IPS DF 19.7 (cell line): ENCODE measurements at places on chromosomes 4 and X.

DNA sequence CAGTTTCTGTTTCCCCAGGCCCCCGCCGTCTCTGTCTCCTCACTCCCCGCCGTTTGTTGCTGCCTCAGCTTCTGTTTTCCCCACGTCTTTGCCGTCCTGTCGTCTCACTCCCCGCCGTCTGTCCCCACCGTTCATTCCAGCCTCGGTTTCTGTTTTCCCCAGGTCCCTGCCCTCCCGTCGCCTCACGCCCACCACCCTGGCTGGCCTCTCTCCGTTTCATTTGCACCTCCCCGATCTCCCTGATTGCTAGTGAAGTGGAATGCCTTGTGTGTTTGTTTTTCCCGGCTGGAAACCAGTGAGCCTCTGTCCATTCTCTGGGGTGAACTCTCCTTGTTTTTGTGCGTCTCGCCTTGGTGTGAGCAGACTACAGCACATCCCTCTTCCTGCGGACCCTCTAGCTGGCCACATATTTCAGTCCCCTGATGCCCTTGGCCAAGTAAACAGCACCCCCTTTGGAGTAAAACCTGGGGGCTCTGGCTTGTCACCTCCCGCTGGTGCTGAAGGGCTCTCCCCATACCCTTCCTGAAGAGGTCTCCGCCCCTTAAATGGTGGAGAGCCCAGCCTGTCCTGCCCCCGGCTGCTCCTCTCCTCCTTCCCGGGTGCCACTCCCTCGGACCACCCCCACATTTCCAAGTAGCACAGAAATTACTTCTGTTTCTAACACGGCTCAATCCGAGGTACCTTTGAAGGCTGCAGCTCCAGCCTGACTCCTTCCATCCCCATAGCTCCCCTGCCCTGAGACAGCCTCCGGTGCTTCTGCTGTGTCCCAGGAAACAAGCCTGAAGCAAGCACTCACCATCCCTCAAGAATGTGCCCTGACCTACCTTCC is 13.2 kb downstream of the TMEM175 start:
- no peak for DNase-seq

- no peak for DNase-seq
Measured at GRCh38 chr4:55534306-55534705, 12.4 kb downstream of the CLOCK start.

- DNase-seq: no peak
Measured at GRCh38 chrX:71450433-71451106, 82.3 kb upstream of the OGT start.

- DNase-seq: no peak
Measured at GRCh38 chrX:25002661-25003020, 13.1 kb downstream of the ARX start.

DNA sequence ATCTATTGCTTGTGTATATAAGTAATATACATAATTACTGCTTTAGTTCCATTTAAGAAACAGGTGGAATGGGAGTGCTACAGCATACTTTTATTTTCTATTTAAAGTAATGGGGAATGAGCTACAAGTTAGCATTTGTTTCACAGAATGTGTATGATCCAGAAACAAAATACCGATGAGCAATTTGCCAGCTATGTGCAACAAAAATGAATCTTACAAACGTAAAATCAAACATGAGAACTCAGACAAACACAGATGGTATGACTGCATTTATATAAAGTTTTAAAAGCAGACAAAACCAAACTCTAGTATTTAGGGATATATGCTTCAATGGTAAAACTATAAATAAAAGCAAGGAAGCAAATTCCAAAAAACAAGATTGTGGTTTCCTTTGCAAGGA is 141.7 kb downstream of the PAPSS1 start:
- no peak for DNase-seq

- DNase-seq: no peak
Measured at GRCh38 chrX:49175435-49176274, 4.0 kb downstream of the PLP2 start.

DNA sequence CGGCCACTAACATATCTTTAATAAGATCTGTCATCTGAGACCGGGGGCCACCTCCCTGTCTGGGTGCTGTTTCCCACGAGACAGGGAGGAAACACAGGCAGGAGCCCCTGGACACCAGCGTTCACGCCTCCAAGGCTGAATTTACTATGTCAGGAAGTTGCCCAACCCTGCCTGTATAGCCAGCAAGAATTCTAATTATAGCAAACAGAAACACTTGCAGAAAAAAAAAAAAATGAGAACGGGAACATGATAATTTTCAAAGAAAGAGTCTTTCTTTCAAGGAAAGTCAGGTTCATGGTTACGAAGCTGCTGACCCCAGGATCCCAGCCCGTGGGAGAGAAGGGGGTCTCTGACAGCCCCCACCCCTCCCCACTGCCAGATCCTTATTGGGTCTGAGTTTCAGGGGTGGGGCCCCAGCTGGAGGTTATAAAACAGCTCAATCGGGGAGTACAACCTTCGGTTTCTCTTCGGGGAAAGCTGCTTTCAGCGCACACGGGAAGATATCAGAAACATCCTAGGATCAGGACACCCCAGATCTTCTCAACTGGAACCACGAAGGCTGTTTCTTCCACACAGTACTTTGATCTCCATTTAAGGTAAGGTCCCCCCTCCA is at the start of gene IL3RA:
IL3RA (plus strand) TSS at position 455 of the 613 bp plus-strand sequence. CDS start 4,981 bp downstream, outside the sequence.
- no peak for DNase-seq

DNA sequence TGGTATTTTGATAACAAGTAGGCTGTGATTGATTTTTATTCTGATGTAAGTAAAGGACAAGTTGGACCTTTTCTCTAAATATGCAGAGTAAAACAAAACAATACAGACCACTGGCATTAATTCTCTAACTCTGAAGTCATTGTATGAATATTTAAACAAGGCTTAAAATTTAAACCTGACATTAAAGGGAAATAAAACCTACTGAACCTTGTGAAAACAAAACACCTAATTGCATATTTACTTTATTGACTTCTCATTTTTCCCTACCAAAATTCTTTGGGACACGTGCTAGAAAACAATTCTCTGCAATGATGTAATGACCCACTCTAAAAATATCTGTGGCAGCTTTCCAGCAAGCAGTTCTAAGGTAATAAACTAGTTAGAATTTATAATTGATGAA is 369.7 kb upstream of the TRAM1L1 start:
- DNase-seq: no peak

- no peak for DNase-seq
Measured at GRCh38 chr4:147418226-147418625, 62.7 kb upstream of the EDNRA start.

- DNase-seq: no peak
Measured at GRCh38 chrX:115966920-115967319, 203.6 kb upstream of the AGTR2 start.

DNA sequence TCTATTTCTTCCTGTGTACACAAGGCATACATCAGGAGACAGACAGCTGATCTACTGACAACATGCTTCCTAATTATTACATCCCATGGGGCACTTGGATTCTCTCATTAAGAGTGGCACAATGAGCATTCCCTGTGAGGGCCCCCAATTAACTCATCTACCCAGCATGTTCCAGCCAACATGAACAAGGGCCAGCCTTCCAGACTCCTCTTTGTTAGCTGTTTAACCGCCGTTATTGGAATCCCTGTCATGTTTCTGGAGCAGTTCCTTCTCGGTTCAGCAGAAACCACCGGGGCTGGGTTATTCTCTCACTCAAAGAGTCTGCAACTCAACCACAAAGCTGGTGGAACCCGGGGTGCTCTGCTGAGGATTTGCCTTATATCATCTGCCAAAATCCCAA is 9.9 kb upstream of the GPM6B start:
- no peak for DNase-seq

GRCh38 chr4:2792711-2793585 is at the start of gene SH3BP2:
SH3BP2 (plus strand) TSS chr4:2793085; CDS start chr4:2820618, 27,533 bp downstream.
- no peak for DNase-seq

DNA sequence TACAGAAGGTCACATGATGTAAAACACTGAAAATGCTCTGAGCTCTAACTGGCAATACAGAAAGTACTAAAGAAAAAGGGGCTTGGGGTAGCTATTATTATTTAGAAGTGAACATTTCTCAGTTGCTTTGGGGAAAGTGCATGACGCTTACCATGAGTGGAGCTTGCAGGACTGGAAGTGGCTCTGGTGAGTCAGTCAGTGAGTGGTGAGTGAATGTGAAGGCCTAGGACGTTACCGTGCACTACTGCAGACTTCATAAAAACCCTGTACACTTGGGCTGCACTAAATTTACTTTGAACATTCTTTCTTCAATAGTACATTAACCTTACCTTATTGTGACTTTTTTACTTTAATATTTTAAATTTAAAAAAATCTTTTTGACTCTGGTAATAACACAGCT is 89.3 kb upstream of the ENPP6 start:
- DNase-seq: no peak

DNA sequence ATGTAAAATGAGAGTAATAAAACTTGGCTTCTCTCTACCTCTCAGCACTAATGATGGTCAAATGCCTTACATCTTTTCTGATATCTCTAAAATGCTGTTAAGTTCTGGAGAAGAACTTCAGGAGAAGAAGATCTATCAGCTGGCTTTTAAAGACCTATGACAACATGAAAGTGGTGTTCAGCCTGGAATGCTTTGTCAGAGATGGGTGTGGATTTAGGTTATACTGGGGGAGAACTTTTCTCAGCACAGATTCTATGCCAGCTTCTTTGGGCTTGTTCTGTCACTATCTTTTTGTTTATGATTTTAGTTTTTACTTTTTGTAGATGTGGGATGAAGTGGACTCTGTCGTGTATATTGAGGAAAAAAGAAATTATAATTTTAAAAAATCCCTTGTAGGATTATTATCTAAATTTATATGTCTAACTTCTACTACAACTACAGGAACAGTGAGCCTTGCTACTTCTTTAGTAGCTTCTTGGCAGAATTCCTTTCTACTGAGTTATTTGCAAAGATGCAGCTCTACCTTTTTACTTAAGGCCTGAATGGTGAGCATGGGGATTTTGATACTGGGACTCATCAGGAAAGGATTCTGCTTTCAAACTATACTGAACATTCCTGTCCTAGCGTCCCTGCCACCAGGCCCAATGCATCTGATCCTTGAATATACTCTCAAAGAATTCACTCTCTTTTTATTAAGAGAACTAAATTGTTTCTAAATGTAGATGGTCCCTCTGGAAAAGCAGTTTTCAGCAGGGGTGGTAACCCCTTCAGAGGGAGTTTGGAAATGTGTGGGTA is 19.6 kb downstream of the CYP2U1 start:
- DNase-seq: no peak

- DNase-seq: no peak
Measured at GRCh38 chr4:153577053-153577452, 107.0 kb upstream of the TLR2 start.

GRCh38 chr4:158770671-158771070 is 1.8 kb downstream of the FNIP2 start:
- DNase-seq: no peak

DNA sequence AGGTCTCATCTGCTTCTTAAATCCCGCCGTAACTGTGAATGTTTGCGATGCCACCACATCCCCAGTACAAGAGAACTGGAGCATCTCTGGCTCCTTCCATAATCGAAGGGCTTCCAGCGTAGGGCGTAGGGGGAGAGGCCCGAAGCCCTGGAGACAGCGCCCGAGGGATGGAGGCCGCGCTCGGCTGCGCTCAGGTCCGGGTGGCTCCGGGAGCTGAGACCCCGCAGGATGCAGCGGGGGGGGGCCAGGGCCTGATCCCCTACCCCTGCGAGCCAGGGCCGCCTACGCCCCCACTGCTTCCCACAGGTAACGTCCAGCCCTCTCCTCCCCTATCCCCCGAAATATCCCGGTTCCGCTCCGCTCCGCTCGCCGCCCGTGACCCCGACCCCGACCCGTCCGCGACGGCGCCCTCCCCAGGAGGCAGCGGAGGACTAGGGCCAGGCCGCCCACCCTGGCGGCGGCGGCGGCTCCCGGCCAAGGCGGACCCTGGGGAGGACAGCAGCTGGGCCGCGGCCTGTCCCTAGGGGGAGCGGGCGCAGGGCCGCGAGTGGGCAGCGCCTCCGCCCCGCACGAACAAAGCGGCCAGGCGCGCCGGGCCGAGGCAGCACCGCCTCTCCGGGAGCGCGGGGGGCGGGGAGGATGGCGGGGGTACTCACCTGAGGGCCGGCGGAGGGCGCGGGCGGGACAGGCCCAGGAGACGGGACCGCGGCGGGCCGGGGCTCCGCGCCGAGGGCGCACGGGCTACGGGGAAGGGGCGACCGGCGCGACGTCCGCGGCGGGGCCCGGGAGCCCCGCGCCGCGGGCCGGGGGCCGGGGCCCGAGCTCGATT is 723 bp downstream of the WDFY3 start:
- DNase-seq: no peak

DNA sequence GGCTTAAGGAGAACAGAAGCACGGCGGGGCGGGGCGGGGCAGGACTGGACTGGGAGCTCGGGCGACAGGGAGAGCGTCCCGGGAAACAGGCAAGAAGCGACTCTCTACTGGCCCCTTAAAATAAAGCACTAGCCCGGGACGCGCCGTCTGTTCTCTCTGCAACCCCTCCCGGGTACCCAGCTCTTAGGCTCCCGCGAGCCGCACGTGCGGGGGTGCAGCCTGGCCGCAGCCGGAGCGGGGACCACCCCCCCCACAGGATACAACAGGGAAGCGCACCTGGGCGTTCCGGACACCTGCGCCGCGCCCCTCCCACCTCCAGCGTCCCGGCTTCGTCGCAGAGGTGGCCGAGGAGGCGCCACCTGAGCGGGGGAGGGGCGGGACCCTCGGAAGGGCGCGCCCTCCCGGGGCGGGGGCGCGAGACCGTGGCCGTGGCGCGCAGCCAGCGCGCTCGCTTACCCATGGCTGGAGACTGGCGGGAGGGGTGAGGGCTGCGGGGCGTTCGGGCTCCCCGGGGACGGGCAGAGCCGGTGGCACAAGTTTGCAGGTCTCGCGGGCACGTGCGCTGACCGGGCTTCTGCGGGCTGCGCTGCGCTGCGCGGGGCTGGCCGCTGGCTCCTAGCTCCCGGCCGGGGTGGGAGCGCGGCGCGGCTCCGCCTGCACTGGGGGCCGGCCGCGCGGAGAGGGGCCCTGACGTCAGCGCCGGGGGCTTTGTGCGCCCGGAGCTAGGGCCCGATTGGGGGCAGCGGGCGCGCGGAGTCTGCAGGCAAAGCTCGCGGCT is 91.5 kb downstream of the GEMIN8 start:
- no peak for DNase-seq

GRCh38 chr4:78735697-78736096 is 40.5 kb upstream of the BMP2K start:
- no peak for DNase-seq
